ENCODE measurements at places on chromosomes 16 and 17.

DNA sequence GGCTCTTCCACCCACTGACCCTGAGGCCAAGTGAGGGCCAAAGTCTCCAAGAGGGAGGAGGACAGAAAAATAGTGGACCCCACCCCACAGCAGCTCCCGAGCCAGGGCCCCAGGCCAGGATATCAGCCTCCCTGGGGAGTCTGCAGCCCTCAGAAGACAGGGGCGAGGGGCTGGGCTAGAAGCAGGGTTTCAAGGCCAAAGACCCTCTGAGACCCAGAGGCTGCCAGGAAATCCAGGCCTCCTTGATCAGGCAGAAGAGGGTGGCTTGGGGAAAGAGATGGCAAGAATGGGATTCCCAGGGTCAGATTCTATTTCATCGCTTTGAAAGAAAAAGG lies 156.1 kb downstream of the ZNF423 start:
- no peak for DNase-seq

- no peak for DNase-seq
These were observed 12.4 kb downstream of the TAC4 start for GRCh38 chr17:49835472-49835871.

DNA sequence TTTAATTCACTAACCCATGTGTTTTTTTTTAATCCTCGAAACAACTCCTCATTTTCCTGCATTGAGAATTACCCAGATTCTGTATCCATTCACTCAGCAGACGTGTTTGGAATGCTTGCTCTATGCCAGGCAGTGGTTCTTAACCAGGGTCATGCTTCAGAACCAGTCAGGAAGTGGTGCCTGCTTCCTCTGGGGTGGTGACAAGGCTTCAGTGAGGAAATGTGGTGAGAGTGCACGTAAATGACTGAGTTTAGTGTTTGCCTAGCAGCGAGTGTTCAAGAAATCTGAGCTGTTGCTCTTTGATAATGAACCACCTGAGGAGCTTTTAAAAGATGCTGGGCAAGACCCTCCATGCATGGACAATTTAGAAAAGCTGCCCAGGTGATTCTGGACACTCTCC lies 9.9 kb downstream of the ZFP90 start:
- DNase-seq, result no peak

DNA sequence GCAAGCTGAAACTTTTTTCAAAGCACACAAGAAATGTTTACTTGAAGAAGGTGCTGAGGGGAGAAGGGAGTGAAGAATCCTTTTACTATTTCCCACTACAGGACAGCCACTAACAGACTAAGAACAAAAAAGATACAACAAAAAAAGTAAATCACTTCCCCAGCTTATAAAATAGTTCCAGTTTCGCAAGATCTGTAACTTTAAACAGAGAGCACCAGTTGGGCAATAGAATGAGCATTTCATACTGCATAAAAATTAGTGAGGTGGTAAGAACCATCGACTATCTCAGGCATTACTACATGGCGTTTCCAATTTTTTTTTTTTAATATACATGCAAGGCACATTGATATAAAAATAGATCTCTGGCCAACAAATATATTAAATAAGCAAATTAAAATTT lies 11.1 kb downstream of the CRYBA1 start:
- DNase-seq, result no peak

- DNase-seq, result no peak
These were observed 27.5 kb downstream of the GGA2 start for GRCh38 chr16:23482778-23483177.

GRCh38 chr16:64452446-64452845 lies 669.4 kb downstream of the CDH11 start:
- no peak for DNase-seq

DNA sequence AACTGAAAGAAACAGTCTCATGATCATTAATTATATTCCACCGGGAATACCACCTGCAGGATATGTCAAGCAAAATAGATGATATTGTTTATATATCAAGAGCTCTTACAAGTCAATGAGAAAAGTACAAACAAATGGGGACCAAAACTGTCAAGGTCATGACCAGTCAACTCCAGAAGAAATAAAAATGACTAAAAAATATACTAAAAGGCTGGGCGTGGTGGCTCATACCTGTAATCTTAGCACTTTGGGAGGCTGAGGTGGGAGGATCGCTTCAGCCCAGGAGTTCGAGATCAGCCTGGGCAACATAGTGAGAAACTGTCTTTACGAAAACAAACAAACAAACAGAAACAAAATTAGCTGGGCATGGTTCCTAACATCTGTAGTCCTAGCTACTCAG lies 49.8 kb upstream of the SCNN1B start:
- no peak for DNase-seq

- peak; percentile 13 for DNase-seq
These were observed 271.5 kb downstream of the PHKB start for GRCh38 chr16:47732523-47733111.

DNA sequence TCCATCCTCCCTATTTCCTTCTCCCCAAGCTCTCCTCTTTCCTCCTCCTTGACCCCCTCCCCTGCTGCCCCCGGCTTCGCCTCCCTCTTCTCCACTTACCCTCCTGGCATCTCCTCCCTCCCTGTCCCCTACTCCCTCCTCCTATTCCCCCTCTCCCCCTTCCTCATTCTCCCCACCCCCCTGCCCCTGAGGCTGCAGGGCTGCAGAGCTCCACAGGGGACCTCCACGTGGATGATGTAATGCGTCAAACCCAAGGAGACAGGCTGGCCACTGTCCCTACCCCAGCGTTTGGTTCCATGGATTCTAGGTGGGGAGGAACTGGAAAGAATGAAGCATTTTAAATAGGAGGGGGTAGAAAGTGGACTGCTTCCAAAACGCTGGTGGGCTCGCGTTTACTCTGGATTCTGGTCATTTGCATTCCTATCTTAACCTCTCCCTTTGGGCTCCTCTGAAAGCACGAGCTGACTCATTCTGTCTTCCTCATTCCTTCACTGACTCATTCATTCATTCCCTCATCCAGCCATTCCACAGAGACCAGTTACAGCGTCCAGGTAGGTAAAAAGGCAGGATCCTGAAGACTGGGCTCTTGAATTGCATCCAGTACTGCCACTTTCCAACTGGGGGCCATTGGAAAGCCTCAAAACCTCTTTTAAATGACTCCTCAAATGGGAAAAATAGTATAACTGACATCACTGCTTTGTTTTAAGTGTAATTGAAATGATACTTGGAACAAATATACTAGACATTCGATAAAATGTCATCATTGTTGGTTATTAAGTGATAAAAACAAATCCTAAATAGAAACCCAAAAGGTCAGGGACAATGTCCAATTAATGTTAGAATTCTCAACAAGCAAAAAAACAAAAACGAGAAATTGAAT lies 943 bp upstream of the COTL1 start:
- peak; percentile 80 for DNase-seq

- no peak for DNase-seq
These were observed 296.6 kb downstream of the WWOX start for GRCh38 chr16:78396046-78396445.

DNA sequence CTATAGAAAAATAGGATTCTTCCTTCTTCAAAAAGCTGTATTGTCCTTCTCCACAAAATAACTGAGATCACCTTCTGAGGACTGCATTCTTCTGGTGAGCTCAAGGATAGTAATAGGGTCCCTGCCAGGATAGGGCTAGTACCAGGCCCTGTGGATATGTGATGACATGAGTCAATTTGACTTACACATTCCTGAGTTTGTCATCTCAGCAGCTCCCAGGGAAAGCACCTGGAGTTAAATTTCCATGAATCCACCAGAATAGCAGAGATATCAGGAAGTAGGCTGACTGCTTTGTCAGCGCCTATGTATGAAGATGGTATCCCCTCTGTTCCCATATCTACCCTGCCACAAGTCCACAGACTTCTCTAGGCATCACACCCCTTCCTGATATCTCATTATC lies 225.8 kb downstream of the PMP22 start:
- no peak for DNase-seq

DNA sequence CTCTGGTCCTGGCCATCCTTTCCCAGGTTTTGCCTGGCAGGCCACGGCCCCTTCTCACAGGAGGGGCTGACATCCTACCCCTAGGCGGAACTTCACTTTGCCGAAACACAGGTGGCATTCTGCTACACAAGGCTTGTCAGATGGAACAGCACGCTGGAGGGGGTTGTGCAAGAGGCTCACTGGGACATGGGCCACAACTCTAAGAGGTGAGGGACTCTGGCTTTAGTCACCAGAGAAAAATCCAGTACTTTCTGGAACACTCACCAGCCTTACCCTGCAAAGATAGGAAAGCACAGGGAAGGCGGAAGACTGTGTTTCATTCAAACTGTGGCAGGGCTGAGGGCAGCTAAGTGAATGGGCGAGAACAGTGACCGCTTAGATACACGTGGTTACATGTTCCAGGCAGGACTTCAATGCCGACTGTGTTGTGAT lies 18.3 kb downstream of the CDC42EP4 start:
- DNase-seq, result no peak

DNA sequence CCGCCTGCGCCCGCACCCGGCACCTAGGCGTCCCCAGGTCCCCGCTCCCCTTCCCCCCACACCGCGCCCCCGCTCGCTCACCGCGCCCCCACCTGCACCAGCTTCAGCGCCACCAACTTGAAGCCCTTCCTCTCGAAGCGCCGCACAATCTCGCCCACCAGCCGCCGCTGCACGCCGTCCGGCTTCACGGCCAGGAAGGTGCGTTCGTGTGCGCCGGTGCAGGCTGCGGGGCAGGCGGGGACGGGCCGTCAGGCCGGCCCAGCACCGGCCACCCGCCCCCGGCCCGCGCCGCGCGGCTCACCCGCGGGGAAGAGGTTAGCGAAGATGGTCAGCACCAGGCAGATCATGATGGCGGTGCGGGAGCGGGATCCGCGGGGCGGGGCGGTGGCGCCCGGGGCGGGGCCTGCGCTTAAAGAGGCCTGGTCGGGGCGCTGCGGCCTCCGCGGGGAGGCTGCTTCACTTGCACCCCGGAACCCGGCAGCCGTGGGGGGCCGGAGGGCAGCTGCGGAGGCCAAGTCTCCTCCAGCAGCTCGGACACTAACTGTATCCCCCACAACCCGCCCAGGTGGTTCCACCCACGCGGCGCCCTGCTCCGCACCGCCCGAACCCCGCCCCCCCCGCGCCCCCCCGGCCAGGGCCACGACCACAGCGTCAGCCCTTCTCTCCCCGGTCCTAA lies at the start of gene NME3:
TSS of gene NME3 (minus strand) at position 356 of the 676 bp plus-strand sequence. CDS start at position 347, 9 bp downstream.
- DNase-seq, result peak; percentile 90

GRCh38 chr17:4082136-4082924 lies 60.5 kb downstream of the ZZEF1 start:
- DNase-seq, result no peak

DNA sequence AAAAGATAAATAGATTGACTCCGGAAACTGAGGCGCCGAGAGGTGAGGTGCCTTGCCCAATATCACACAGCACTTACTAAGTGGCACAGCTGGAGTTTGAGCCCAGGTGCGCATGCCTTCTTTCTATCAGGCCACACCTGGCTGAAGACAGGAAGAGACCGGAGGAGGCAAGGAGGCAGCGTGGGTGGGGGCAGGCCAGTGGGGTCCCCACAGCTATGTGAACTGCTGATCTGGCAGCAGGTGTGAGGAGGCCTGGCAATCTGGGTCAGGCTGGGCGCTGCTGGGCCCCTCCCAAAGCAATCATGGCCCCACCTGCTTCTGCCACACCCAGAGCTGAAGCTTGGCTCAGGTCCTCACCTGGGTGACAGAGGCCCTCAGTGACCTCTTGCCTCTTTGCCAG lies 1.9 kb upstream of the GDPD3 start:
- no peak for DNase-seq

DNA sequence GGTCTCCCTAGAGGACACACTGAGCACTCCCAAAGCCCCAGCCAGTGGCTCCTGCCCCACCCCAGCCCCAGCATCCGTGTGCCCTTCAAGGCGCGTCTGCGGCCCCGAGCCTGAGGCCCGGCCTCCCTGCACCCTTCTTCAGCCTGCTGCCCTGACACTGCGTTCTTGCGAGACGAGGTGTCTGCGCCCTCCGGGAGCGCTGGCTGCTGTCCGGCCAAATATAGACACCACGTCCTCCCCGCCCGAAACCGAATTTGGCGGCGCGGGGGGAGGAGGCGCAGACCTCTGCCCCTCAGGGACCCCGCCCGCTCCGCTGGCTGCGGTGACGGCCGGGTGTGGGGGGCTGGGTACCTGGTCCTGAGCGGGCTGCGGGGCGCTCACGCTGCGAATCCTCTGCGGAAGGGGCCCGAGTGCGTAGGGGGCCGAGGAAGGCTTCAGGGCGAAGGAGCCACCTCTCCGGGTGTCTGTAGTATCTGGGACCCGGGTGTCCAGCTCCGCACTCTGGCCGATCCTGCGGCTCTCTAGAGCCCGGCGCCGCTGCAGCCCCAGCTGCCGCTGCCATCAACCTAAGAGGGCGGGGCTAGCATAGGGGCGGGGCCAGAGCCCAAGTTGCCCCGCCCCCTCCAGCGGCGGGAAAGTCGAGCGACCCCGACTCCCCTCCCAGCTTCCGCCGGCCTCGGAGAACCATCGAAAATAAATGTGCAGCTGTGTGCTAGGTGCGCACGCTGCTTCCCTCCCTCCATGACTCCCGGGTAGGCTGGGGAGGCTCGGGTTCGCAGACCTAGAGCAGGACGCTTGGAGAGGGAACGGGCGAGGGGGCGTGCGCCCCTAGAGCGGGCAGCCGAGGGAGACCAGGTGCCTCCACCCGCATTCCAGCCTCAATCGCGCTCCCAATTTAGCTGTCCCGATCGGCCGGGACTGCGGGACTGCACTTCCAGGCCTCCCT lies at the start of gene CORO6:
TSS of gene CORO6 (minus strand) at position 576 of the 946 bp plus-strand sequence. CDS start 1,491 bp downstream, outside the sequence.
- no peak for DNase-seq

DNA sequence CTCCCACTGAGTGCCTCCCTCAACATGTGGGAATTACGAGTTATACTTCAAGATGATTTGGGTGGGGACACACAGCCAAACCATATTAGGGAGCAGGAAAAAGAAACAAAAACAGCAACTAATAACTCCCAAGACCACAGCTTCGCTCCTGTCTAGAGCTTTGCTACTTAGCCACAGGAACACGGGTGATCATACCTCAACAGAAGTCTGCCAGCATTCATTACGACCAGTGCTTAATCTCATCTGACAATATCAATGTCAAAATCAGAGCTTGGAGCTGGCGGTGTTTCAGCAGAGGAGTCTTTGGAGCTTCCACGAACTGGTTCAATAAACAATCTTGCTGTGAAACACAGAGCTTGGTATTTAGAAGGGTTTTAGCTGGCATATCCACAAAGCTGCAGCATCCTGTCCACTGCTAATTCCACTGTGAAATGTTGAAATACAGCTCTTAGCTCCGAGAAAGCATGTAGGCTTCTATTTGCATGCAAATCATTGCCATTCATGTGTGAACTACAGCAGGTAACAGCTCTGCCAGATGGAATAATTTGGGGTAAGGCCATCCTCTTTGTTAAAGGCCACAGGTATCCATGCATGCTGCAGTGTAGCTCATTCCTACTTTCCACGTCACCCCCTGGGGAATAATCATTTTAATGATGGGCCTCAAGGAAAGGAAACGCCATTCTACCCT lies 128.4 kb upstream of the GOT2 start:
- DNase-seq, result no peak

GRCh38 chr17:48187872-48188608 lies 80.5 kb downstream of the SNX11 start:
- DNase-seq, result no peak

GRCh38 chr16:31130899-31131298 lies 4.6 kb downstream of the PRSS8 start:
- DNase-seq, result no peak

- DNase-seq, result no peak
These were observed 38.7 kb downstream of the ZFPM1 start for GRCh38 chr16:88491560-88492310.

- DNase-seq, result no peak
These were observed 92.2 kb downstream of the CMC2 start for GRCh38 chr16:80914379-80915078.
